ENCODE measurements at places on chromosomes 13 and 19. TPM values are rescaled to one million over a fixed set of nuclear protein-coding genes. Genes with fewer than 3 reads are reported as not detected.

GRCh38 chr13:34868733-34869132 lies 73.3 kb upstream of the NBEA start:
- DNase-seq, result no peak

MUC16 gene
- not detected for total RNA-seq

GRCh38 chr19:2351591-2351990 lies 8.5 kb upstream of the TMPRSS9 start:
- DNase-seq, result no peak

LYPD5 gene
- not detected for total RNA-seq

Measured in chondrocyte (in vitro differentiated cells).